ENCODE measurements at places on chromosomes 3 and 15.
A peak's percentile ranks its signal among the peaks of the same experiment; 100 is the strongest.

- no peak for DNase-seq
- H3K4me3 ChIP-seq = no peak overlapping the region
- no peaks in the 10 kb centered on the region for H3K36me3 ChIP-seq
- H3K27ac ChIP-seq = no peak overlapping the region
- H3K27me3 ChIP-seq = no peaks in the 10 kb centered on the region
- no peaks in the 10 kb centered on the region for H3K4me1 ChIP-seq
Measured at GRCh38 chr3:31025541-31025940, 131.1 kb upstream of the GADL1 start.

- DNase-seq = no peak
- H3K4me1 ChIP-seq = no peaks in the 10 kb centered on the region
- H3K27me3 ChIP-seq = peaks cover 1% of the 10 kb centered on the region
- no peaks in the 10 kb centered on the region for H3K36me3 ChIP-seq
- no peak overlapping the region for H3K4me3 ChIP-seq
- no peak overlapping the region for H3K27ac ChIP-seq
Measured at GRCh38 chr3:8317661-8318649, 183.7 kb upstream of the LMCD1 start.

DNA sequence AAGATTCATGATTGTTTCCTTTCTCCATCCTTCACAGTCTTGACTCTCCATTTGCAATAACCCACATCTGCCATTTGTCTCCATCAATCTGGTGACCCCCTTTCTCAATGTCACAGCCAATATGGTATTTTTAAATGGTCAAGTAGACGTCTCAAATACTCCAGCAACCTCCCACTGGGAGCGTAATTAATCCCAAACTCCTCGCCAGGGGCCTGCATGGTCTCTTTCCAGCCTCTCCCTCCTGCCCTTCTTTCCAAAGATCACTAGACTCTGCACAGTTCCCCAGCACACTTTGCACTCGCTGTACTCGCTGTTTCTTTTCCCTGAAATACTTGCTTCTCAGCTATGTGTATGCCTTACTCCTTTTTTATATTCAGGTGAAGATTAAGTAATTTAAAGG lies 115.3 kb downstream of the PLCH1 start:
- H3K27ac ChIP-seq = no peak overlapping the region
- peaks cover 2% of the 10 kb centered on the region for H3K27me3 ChIP-seq
- no peaks in the 10 kb centered on the region for H3K36me3 ChIP-seq
- no peak for DNase-seq

DNA sequence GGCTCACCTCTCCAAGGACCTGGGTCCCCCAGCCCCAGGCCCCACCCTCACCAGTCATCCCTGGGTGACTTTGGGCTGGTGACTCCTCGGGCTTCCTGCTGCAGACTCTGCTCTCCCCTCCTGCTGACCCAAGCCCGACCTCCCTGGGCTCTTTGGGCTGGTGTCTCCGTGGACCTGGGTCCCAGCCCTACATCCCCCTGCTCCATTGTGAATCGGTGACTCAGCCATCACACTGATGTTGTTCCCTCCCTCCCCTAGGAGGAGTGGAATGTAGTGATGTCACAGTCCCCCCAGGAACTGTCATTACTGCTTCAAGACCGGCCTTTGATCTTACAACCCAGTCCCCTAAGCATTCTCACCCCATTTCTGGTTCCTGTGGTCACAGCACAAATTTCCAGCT lies 83.7 kb downstream of the ADAMTS7 start:
- no peak overlapping the region for H3K27ac ChIP-seq
- peaks cover 4% of the 10 kb centered on the region for H3K27me3 ChIP-seq
- no peak overlapping the region for H3K4me3 ChIP-seq
- H3K36me3 ChIP-seq = no peaks in the 10 kb centered on the region
- DNase-seq = no peak
- no peaks in the 10 kb centered on the region for H3K4me1 ChIP-seq

DNA sequence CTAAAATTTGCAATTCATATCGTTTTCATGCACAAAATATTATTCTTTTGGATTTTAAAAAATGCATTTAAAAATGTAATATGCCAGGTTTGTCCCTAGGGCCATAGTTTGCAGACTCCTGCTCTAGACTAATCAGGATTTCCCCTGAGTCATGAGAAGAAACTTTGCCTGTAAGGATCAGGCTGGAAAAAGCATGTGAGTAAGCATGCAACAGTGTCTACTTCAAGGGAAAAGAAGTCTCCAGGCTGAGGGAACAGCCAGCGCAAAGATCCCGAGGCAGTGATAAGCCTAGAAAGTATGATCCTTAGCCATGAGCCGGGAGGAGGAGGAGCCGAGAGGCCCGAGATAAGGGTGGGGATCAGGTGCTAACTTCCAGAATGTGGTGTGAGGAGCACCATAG lies 382.8 kb upstream of the CFAP20DC start:
- H3K36me3 ChIP-seq = no peaks in the 10 kb centered on the region
- no peaks in the 10 kb centered on the region for H3K4me1 ChIP-seq
- no peak overlapping the region for H3K27ac ChIP-seq
- no peak for DNase-seq
- no peaks in the 10 kb centered on the region for H3K27me3 ChIP-seq
- no peak overlapping the region for H3K4me3 ChIP-seq

DNA sequence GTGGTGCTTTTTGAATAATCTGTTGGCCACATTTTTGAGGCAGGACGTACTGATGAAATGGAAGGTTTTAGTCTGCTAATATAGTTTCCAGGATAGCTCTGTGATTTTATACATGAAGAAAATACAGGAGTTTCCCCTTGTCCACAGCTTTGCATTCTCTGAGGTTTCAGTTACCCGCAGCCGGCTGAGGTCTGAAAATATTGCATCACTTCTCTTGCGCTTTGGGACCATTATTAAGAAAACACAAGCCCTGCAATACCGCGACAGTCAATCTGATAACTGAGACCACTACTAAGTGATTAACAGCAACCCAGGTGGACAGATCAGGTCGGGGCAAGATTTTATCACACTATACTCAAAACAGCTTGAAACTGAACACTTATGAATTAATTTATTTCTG lies 33.0 kb downstream of the BLM start:
- H3K4me3 ChIP-seq = peak overlapping the region; percentile 67
- peaks cover 51% of the 10 kb centered on the region for H3K36me3 ChIP-seq
- H3K27me3 ChIP-seq = no peaks in the 10 kb centered on the region
- DNase-seq = no peak

- H3K4me1 ChIP-seq = no peaks in the 10 kb centered on the region
- H3K4me3 ChIP-seq = no peak overlapping the region
- peaks cover 3% of the 10 kb centered on the region for H3K27me3 ChIP-seq
- DNase-seq = no peak
- no peak overlapping the region for H3K27ac ChIP-seq
Measured at GRCh38 chr15:35624881-35625280, 78.9 kb upstream of the DPH6 start.

DNA sequence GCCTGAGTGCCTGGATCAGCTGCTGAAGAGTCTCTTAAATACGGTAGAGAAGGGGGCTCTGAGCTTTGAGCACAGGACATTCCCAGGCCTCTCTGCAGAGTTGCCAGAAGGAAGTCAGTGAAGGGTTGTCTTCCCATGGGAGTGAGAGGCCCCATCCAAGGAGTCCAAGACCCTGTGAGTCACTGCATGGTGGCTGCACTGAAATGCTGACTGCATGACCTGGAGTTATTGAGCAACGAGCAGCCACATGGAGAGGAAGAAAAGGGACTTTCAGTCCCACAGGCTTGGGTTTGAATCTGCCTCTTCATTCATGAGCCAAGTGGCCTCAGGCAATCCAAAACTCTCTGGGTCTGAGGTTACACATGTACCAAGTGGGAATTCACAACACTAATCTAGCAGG lies 69.6 kb upstream of the RASGRF1 start:
- H3K4me3 ChIP-seq = no peak overlapping the region
- no peaks in the 10 kb centered on the region for H3K36me3 ChIP-seq
- H3K4me1 ChIP-seq = no peaks in the 10 kb centered on the region
- H3K27ac ChIP-seq = no peak overlapping the region
- H3K27me3 ChIP-seq = peaks cover 8% of the 10 kb centered on the region
- no peak for DNase-seq
